Fibroblast of skin of right quadriceps (primary cell): ENCODE measurements at places on chromosomes 12 and 14.
A peak's percentile ranks its signal among the peaks of the same experiment; 100 is the strongest.

DNA sequence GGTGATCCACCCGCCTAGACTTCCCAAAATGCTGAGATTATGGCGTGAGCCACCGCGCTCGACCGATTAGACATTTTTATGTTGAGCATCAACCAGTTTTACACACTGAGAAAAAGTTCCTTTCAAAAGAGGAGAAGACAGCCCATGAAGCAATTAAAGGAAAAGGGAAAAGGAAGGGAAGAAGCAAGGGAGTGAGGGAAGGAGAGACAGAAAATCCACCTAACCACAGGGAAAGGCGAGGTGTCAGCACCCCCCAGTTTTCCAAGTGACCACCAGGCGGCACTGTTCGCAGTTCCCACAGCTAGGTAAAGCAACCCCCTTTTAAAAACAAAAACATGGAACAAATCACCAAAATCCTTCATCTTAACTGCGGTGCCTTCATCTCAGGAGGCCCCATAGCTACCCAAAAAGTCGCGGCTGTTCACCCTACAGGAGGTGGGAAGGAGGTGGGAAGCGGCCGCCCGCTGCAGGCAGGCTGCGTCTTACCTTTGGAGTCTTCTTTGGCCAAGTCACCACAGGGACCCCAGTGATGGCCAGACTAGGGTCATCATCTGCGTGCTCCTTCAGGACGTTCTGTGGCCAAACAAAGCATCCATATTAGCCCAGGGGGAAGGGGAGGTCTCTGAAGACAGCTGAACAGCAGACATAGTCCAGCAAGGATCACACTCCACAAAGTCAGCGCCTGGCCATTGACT lies 86.6 kb downstream of the KDM2B start:
- DNase-seq: peak; percentile 23

DNA sequence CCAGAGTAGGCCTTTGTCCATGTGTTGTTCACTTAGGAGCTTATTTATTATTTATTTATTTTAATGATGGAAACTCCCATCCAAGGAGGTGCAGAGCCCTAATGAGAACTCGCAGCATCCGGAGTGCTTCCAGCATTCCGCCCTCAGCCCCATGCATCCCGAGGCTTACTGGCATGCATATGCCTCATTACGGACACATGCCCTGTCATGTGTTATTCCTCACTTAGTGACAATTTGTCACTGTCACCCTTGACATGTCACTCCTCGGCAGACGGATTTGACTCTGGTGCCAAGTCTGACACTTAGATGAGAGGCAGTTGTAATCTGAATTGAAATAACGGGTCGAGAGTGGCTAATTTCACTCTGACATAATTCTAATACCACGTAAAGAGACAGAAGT lies 132.8 kb downstream of the VRK1 start:
- no peak for DNase-seq

DNA sequence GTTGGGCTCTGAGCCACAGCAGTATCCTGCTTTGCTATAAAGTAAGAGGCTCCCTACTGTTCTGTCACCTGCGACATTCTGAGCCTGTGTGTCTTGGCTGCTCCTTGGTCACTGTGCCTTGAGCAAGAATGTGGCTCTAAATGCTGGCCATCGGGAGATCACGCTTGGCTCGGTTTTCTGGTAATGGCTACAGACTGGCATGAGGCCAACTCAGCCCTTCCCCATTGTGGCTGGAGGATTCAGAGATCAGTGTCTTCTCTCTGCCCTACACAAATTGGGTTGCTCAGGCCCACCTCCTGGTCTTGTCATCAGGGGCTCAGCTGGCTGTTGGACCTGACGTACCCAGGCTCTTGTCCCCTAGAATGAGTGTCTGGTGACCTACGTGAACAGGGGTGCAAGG lies 94.5 kb downstream of the PLXNC1 start:
- no peak for DNase-seq

GRCh38 chr14:50340045-50340444 lies 27.9 kb downstream of the DMAC2L start:
- no peak for DNase-seq

DNA sequence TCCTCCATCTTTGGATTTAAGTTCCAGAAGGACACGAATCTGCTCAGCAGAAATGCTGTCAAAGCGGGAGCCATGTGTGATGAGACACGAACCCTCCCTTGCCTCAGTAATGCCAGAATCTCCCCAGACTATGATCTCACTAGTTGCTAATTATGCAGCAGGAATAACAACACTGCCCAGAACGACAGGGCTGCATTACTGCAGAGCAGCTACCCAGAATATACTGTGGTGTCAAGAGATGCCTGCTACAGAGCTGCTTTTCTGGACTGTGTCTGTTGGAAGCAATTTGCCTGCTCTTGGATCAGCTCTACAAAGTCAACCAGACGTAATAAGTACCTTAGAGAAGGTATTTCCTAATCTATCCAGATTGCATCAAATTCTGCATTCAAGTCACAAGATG lies 5.5 kb downstream of the CSRNP2 start:
- DNase-seq: peak; percentile 14

GRCh38 chr12:25972783-25973182 lies 14.3 kb downstream of the RASSF8 start:
- peak; percentile 58 for DNase-seq

- DNase-seq: peak; percentile 97
Observed at GRCh38 chr14:34699873-34700621, 14.3 kb downstream of the CFL2 start.

DNA sequence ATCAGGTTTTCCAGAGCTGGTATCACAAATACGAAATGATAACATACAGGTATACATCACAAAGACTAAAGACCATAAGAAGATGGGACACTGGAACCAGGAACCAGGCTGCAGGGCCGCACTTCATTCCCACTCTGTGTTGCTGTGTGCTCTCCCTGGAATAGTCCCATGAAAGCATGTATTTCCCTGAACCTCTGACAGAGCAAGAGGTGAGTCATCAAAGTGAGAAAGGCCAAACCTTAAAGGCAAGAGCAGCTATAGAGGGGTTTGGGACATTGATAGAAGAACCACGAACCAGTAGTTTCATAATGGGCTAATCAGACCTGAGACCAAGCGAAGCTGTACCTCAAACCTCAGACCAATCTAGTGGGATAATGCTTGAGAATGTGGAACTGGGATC lies 283.0 kb upstream of the PRKD1 start:
- peak; percentile 59 for DNase-seq

DNA sequence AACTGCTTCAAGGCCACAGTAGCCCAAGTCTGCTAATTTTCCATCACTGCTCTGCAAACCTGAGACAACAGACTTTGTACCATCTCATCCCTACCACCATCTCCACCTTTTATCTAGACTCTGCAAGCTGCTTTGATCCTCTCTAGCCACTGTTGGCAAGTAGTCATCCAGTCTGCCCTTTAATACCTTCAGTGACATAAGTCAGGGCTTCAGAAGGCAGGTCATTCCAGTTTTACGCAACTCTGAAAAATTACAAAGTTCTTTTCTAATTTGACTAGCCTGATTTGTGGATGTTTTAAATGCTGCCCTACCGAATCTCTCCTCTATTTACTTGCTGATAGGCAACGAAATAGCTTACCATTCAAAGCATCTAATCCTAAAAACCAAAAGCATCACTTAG lies 2.8 kb downstream of the FERMT2 start:
- DNase-seq: no peak

DNA sequence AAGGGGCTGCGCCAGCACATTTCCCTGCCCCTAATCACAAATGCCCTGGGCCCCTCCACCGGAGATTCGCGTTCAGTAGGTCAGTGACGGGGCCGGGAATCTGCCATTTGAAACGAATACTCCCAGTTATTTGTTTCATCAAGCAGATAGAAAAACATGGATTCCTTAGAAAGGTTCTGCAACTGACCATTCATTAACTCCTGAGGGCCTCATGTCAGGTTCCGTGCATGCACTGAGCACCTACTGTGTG lies 25.6 kb upstream of the UBC start:
- no peak for DNase-seq

- DNase-seq: no peak
Observed at GRCh38 chr12:41897593-41897992, 247.1 kb downstream of the GXYLT1 start.

GRCh38 chr12:6757028-6757690 lies 4.2 kb upstream of the MLF2 start:
- DNase-seq: no peak

- peak; percentile 8 for DNase-seq
Observed at GRCh38 chr12:131454418-131455217, 256.3 kb upstream of the SFSWAP start.

DNA sequence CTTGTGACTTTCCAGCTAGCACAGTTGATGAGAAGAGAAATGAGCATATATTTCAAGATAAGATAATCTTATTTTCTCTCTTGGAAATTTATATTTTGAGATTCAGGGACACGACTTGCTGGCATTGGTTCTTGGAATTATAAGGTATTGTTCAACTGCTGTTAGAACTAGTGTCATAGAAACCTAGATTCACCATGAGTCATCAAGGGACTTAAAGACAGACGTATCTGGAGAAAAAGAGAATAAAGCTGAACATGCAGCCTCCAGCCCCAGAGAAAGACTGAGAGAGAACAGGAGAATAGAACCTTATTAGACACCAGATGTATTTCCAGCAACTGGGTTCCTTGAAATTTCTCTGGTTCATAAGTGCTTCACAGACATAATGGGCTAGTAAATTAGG lies 194.4 kb upstream of the PPFIA2 start:
- DNase-seq: no peak
